CD4-positive, alpha-beta memory T cell (primary cell): ENCODE measurements at places on chromosomes 5 and 9.

DNA sequence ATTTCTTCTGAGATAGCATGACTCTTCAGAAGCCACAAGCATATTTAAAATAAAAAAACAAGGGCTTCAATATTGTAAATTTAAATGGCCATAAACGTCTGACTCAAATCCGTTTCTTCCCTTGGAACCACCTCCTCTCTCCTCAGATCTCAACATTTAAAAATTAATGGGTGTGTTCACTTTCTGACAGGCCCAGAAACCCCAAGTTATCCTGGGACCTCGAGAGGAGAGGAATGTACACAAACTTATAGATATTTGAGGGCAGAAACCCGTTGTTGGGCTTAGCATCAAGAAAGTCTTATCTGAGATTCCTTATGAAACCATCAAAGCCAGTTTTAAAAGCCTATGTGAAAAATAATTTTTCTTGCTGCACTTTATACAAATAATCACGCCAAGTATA lies 29.2 kb downstream of the MLLT3 start:
- DNase-seq, result no peak

GRCh38 chr5:74028976-74029375 lies 403.0 kb downstream of the ARHGEF28 start:
- no peak for DNase-seq

DNA sequence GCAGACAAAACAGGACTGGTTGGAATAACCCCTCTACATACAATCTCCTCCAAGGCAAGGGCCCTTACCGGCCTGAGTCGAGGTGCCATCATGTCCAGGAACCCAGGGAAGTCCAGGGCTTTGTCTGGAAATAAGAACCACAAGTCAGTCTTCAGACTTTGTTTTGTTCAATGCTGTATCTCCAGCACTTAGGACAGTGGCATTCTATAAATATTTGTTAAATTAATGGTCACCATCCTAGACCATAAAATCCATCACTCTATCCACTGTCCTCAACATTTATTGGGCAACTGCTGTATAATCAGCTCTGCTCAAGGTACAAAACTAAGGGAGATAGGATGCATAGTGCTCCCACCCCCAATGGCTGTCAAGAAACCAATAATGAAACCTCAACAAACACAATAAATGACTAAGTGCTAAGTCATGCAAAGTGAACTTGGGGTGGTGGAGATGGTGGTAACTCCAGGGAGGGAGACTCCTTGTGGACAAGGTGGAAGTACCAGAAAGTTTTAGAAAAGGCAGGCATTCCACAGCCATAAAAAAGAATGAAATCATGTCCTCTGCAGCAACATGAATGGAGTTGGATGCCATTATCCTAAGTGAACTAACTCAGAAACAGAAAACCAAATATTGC lies 5.0 kb downstream of the RELL2 start:
- no peak for DNase-seq

- no peak for DNase-seq
These were observed 91.1 kb upstream of the SHISAL2B start for GRCh38 chr5:64599226-64599625.

GRCh38 chr5:160904591-160904990 lies 52.6 kb upstream of the ATP10B start:
- DNase-seq, result no peak

DNA sequence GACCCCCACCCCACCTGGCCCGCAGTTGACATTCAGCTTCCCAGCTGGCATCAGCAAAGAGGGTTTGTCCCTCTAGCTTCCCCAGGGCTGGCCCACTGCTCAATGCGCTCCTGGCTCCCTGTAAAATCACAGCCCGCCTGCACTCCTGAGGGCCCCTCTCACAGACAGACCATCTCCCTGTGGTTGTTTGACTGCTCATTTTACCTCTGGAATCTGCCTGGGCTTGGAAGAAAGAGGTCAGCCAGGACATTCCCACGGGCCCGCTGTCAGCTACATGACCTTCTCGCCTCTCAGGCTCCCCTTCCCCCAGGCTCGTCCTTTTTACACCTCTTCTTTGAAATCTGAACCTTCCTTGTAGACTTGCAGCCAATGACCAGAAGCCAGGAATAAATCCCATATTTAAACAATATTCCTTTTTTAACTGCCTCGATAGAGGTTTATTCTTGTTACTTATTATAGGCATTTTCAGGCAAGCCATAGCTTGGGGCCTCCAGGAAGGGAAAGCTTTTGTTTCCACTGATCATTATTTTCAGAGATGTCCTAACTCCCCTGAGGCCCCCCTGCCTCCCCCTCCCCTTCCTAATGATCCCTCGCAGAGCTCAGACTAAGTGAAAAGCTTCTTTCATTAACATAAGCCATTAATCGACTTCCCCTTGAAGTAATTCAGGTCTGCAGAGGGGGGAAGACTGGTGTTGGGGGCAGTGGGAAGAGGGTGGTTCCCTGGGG lies 76.3 kb upstream of the IQGAP2 start:
- no peak for DNase-seq

DNA sequence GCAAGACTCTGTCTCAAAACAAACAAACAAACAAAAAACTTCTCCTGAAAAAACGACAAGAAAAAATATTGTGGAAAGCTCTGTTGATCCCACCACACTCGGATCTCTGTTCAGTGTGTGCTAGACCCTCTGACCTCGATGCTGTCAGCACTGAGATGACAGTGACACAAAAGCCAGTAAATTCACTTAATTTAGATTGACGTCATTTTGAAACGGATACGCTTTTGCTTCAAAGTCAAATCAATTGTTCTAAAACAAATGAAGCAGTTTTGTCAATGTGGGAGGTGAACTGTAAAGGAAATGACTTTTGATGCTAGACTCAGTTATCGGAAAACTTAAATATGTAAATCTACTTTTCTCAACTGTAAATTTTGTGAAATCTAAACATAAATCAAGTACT lies 26.6 kb downstream of the CCT5 start:
- no peak for DNase-seq

GRCh38 chr9:78620764-78621163 lies 323.8 kb downstream of the PSAT1 start:
- no peak for DNase-seq
